ENCODE measurements at places on chromosomes 3 and 15.
A peak's percentile ranks its signal among the peaks of the same experiment; 100 is the strongest.

DNA sequence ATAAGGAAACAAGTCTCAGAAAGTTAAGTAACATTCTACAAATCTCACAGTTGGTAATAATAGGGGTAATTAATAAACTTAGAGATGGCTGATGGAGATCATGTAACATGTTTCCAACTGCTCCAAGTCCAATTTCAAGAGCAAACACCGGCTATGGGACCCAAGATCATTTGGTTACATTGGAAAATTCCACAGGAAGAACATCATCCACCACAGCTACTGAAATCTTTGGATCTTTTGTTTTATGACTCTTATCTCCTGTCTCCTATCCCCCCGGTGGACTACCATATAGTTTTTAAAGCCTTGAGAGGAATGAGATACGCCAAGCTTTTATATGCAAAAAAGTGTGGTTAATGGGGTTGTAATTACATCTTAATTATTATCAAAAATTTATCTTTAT is 216.1 kb downstream of the WNT5A start:
- DNase-seq, result no peak

DNA sequence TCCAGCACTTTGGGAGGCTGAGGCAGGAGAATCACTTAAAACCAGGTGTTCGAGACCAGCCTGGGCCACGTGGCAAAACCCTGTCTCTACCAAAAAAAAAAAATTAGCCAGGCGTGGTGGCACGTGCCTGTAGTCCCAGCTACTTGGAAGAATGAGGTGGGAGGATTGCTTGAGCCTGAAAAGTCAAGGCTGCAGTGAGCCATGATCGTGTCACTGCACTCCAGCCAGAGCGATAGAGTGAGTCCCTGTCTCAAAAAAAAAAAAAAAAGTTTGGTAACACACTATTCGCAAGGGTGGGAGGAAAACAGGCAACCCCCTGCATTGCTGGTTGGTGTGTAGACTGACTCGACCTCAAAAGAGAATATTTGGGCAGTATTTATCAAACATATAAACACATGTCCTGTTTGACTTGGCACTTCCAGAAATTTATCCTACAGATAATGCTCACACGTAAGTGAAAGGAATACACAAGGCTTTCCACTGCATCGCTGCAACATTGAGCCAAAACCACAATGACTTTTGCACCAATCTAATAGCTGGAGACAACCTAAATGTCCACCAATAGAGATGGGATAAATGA is 3.1 kb upstream of the ANPEP start:
- DNase-seq, result no peak

- no peak for DNase-seq
Measured at GRCh38 chr3:17678116-17678741, 64.2 kb downstream of the TBC1D5 start.

GRCh38 chr3:153925841-153926514 is 195.2 kb upstream of the ARHGEF26 start:
- DNase-seq, result no peak

DNA sequence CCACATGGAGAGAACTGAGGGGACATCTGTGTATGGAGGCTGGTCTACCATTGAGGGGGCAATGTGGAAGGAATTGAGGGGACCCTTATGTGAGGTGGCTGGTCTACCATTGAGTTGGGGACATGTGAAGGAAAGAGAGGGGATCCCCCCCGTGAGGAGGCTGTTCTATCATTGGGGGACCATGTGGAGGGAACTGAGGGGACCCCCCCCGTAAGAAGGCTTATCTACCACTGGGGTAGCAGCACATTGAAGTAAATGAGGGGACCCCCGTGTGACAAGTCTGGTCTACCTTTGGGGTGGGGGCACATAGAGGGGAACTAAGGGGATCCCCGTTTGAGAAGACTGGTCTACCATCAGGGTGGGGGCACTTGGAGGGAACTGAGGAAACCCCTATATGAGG is 158.0 kb downstream of the FBLN2 start:
- DNase-seq, result peak; percentile 48

- DNase-seq, result no peak
Measured at GRCh38 chr3:194379651-194380050, 10.1 kb upstream of the LRRC15 start.

DNA sequence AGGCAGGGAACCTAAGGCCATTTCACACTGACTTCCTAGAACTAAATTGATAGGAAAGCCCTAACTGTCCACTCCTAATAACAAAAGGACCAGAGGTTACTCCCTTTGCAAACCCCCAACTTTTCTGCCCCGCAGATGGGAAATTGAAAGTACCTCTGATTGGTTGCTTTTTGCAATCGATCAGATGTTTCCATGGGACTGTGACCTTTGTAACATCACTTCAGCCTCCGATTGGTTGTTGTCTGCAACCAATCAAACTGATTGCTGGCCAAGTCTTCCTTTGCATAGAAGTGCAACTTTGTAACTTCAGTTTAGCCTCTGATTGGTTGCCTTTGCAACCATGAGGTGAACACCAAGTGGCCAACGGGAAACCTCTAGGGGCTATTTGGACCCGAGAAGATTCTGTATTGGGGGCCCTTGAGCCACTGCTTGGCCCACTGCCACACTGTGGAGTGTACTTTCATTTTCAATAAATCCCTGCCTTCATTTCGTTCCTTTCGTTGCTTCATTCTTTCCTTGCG is 11.3 kb upstream of the KNL1 start:
- DNase-seq, result no peak

DNA sequence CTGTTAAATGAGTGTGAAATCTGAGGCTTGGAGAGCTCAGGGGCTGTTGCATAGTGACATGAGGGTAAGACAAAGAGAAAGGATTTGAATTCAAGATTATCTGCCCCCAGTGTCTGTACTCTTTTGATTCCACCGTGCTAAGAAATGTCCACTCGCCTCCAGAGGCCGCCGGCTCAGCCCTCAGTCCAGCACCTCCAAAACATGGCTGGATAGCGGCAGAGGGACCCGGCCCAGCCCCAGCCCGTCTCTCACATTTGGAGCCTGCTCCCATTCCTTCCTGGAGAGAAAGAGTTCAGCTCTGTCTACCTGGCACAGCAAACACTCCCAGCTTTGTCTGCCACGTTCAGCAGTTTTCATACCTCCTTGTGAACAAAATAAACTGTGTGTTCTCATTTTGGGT is 84.8 kb upstream of the IQSEC1 start:
- no peak for DNase-seq

DNA sequence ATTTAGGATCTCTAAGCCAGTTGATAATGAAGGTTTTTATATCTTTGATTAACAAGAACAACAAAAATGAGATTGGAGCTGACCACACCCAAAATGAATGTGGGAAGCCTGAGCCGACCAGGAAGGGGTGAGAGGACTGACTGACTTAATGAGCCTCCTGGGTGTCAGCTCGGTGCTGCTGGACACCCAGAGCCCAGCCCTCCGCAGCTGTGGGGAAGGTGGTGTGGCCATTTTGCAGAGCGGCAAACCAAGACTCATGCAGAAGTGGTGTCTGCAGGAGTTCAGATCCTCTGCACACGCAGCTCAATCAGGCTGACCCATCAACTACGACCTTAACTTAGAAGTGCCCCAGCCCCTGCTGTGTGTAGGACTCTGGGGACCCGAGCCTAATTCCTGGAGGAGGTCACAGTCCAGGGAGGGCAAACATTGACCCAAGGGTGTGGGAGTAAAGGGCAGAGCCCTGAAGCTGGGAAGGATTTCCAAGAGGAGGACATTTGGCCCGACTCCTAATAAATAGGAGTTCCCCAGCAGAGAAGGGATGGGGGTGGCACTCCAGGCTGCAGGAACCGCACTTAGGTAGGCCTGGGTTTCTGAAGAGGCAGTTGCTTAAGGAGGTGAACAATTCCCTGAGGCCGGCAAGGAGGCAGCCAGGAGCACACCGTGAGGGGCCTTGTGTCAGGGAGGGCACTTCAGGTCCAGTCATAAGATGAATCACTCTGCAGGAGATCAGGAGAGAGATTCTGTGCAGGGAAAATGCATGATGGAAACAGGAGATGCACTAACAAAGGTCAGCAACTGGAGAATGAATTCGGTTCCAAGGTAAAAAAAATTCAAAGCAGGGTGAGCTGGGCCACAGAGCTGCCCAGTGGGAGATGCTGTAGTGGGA is 197.1 kb upstream of the TPM1 start:
- no peak for DNase-seq

DNA sequence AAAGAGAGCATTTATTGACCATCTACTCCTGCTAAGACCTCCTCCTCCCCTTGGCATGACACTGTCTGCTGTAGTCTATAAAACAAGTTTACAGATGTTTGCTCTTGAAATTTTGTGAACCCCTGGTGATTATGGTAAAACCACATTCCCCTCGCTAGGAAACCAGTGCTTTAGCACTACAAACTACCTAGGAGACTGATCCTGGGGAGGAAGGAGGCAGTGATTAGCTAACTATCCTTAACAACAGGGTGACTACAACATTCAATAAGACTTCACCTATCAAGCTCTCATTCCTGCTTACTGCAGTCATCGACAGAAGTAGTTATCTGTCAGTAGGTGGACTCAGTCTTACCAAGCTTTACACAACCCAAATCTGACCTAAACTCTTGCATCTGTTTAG is 371.3 kb downstream of the TUSC7 start:
- DNase-seq, result no peak

DNA sequence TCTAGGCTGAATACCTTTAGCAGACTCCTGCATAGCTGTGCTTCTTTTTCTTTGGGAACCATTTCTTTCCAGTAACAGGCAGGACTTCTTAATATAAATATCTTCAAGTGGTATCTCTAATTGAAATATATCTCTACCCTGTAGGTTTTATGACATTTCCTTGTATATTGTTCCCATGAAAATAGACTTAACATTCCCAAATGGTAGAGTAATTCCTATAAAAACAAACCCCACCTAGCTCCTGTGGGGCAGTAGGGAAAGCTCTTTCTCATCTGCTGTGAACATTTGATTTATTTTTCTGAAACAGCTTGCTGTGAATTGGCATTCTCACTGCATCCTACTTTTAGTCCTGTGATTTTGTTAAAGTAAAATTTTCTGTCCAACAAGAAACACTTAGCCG is 20.8 kb downstream of the SELENOT start:
- DNase-seq, result no peak

DNA sequence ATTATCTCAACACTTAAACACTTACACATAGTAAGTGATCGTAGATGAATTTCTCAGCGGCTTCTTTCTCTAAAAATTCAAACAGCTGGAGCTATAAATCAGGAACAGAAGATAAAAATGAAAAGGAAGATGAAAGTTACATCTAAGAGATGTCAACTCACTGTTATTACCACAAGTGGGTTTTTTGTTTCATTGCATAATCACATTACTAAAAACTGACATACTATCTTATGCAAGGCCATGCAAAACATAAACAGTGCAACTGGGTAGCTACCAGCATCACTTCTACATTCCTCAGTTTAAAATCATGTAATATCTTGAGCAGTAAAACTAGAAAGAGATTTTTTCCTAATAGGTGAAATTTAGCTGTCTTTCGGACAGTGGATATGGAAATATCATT is 14.9 kb downstream of the MINDY4B start:
- DNase-seq, result no peak

- DNase-seq, result no peak
Measured at GRCh38 chr3:146577662-146578061, 27.5 kb downstream of the PLSCR5 start.

DNA sequence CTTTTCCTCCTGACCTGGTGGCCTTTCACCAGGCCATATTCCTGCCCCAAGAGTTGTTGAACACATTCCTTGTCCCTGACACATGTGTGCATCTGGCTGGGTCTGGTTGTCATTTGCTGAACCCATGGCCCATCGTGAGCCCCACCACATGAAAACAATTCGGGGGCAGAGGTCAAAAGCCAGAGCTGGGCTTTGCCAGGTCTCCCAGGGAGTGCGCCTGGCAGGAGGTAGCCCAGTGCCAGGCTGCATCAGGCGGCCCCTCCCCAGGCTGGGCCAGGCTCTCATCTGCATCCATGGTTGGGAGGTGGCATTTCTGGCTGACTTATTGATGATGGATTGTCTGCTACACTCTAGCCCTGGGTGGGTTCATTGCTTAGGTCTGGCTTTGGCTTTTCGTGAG is 30.9 kb downstream of the SPSB4 start:
- DNase-seq, result no peak

GRCh38 chr15:80455668-80456442 is 51.7 kb downstream of the ARNT2 start:
- DNase-seq, result peak; percentile 81

GRCh38 chr15:57691082-57691481 is 15.4 kb upstream of the POLR2M start:
- DNase-seq, result no peak

DNA sequence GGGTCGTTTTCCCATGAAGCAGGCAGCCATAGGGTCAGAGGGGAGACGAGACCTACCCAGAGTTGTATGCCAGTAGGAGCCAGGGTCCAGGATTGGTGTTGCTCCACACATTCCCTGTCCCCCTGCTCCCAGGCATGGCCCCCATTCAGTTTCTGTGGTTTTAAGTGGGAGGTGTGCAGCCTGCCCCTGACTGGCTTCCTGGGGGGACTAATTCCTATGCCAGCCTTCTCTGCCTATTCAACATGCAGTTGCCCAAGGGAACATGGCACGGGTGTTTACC is 126.3 kb downstream of the EEFSEC start:
- DNase-seq, result no peak

DNA sequence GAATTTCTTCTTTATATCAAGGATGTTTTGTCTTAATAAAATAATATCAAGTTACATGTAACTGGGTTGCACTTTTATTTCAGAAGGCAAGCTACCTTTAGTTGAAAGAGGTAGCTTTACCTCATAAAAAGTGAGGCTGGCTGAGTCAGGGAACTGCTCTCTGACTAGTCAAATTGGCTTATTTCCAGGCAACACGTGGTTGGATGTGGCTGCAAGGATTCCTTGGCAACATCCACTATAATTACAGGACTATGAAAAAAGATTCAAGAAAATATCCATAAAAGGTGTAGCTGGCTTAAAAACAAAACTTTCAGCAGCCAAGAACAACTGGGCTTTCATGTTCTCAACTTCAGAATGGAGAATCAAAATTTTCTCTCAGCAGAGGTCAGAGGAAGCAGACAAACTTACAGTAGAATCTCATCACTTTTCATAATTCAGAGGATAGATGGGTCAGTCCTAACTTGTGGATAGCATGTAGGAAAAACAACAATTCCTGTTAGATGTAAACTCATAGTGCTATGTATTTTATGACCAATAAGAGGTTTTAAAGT is 779.1 kb downstream of the MECOM start:
- DNase-seq, result no peak

- DNase-seq, result no peak
Measured at GRCh38 chr3:171282041-171282440, 178.2 kb downstream of the TNIK start.

DNA sequence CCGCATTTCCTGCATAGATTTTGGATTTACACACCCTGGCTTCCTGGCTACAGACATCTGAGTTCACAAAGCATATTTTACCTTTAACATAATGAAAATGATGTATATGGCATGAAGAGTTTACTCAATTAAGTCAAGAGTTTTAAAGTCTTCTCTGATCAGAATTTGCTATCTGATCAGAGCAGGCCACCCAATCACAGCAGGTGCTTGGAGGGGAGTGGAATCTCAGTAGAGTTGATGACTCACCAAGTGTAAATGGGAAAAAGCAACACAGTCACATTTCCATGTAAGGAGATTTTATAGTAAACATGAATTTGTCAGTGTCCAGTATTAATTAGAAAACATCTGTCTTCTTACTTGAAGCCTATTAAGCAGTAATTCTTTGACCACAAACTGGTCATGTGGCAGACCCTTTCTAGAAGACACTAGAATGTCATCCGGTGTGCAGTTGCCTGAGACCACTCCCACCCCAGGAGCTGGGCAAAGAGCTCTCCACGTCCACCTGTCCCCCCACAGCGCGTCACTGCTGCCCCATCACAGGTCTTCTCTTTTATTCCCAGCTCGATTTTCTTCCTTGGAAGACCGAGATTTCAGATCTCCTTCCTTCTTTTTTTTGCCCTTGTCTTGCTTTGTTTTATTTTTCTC is 10.8 kb downstream of the MESD start:
- no peak for DNase-seq
